ENCODE measurements at places on chromosomes 3 and 15. TPM values are rescaled to one million over a fixed set of nuclear protein-coding genes. Genes with fewer than 3 reads are reported as not detected.

Gene CDCP1
- total RNA-seq = 9.1 TPM

Gene CATSPER2
- total RNA-seq = 0.50 TPM

Gene GPR15
- not detected for total RNA-seq

Gene ITIH4
- total RNA-seq = 3.3 TPM

Gene CSPG5
- under 0.01 TPM for total RNA-seq

Gene CPLX3
- not detected for total RNA-seq

Gene LRRC15
- total RNA-seq = 0.73 TPM

Gene SNX22
- total RNA-seq = 0.50 TPM

Gene CYP8B1
- not detected for total RNA-seq

Gene AGBL1
- total RNA-seq = not detected

Gene KCNMB3
- 0.50 TPM for total RNA-seq

Gene MUC4
- not detected for total RNA-seq

Gene RTP3
- total RNA-seq = not detected

Gene UROC1
- total RNA-seq = not detected

Gene IQCF5
- total RNA-seq = not detected

Gene MME
- 422 TPM for total RNA-seq

Gene CD86
- total RNA-seq = not detected

Gene MCF2L2
- total RNA-seq = not detected

Gene KLHL40
- total RNA-seq = not detected

Gene LRRC31
- total RNA-seq = not detected

Gene CPN2
- not detected for total RNA-seq

Gene MAN2A2
- total RNA-seq = 13.2 TPM

Gene EFCAB12
- under 0.01 TPM for total RNA-seq

Gene SLCO2A1
- total RNA-seq = not detected
